ENCODE measurements at places on chromosomes 11 and 22. TPM values are rescaled to one million over a fixed set of nuclear protein-coding genes. Genes with fewer than 3 reads are reported as not detected.
A peak's percentile ranks its signal among the peaks of the same experiment; 100 is the strongest.

Gene IGLL1
- not detected for total RNA-seq

DNA sequence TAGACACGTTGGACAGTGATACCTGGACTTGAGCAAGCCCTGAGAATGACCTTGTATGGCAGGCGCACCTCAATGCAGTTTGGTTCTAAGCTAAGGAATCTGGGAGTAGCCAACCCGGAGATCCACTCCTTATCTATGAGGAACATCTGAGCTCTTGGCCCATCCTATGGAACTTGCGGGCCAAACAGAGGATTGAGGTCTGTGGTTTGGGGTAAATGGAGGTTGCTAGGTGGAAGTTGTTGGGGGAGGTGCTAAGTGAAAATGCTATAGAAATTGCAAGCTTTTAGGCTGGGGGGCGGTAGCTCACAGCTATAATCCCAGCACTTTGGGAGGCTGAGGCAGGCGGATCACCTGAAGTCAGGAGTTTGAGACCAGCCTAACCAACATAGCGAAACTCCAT lies 8.9 kb downstream of the GDPD5 start:
- no peak for DNase-seq

Gene MOGAT2
- 1.4 TPM for total RNA-seq

DNA sequence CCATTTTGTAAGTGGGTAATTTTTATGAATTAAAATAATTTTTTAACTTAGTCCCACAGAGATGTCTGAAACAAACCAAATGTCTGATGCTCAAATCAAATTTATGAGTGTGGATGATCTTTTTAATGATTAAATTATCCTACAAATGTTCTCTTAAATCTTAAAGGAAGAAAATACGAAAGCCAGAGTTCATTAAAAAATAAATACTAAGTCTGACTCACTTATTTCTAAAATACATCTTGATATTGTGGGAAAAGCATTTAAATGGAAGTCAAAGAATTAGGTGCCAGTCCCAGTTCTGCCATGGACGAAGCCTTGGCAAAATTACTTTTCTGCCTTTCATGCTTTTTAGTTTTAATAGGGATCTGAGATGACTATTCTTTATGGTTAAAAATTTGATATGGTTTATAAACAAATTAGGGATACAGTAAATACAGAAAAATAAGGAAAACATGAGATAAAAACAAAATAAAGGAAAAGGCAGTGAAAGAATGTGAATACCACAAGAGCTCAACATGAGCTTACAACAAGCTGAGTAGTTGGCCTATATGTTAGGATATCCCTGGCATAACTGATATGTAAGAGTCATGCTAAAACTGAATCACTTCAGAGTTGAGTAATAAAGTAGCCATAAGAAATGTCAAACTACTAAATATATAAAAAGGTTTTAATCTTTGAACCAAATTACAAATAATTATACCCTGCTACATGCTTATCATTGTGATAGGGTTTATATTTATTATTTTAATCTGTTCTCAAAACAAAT lies 9.2 kb downstream of the CCDC34 start:
- no peak for DNase-seq

Gene ABCG4
- 0.17 TPM for total RNA-seq

DNA sequence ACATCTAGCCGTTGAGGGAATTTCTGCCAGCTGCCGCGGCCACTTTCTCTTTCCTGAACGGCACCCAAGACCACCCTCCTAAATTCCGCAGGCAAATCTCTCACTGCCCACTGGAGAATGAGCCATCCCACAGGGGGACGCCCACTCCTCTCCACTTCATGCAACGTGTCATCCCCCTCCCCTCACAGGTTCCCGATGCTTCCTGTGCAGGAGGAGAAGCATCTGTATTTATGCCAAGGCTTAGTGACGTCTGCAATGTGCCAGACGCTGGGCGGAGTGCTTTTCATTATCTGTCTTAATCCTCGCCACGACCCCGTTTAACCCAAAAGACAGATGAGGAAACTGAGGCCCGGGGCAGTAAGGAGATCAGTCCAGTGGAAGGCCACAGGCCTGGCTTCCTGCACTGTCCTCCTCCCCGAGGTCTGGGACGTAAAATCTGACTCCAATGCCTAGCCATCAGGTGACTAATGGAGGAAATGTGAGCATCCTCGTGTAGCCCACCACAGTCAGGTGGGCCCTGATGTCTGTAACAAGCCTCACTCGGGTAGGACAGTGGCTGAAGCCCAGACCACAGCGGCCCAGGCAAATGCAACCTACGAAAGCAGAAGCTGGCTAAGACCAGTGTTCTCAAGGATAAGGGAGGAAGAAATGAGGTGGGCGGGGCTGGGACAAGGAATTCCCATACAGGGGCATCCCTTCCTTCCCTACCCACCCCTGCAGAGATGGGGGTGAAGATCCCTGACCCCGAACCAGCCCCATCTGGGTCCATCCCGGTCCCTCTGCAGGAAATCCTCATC lies 23.1 kb downstream of the MN1 start:
- no peak for DNase-seq

DNA sequence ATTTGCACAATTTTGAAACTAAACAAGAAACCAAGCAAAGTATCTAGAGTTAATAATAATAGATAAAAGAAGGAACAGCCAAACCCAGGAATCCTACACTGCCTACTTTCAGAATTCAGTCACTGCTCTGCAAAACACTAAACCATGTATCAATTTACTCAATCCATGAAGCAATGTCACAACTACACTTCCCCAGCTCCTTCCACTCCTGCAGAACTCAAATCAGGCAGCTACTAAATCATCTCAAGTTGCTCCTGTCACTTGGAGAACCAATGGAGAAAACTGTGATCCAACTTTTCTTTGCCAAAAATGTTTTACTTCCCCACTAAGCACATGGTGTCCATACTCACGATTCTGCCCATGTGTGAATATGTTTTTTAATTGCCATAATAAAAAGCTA lies 24.9 kb upstream of the C11orf58 start:
- no peak for DNase-seq

Gene OR51A2
- total RNA-seq = not detected

GRCh38 chr22:49597428-49598039 lies 230.1 kb downstream of the BRD1 start:
- no peak for DNase-seq

- peak; percentile 29 for DNase-seq
These were observed 39.1 kb upstream of the SHISAL1 start for GRCh38 chr22:44351685-44352377.

GRCh38 chr11:126841999-126842398 lies 158.6 kb downstream of the KIRREL3 start:
- no peak for DNase-seq

GRCh38 chr11:95714843-95715776 lies 74.5 kb downstream of the FAM76B start:
- DNase-seq = no peak

- no peak for DNase-seq
These were observed 3.3 kb downstream of the ALDH3B2 start for GRCh38 chr11:67671211-67671520.

DNA sequence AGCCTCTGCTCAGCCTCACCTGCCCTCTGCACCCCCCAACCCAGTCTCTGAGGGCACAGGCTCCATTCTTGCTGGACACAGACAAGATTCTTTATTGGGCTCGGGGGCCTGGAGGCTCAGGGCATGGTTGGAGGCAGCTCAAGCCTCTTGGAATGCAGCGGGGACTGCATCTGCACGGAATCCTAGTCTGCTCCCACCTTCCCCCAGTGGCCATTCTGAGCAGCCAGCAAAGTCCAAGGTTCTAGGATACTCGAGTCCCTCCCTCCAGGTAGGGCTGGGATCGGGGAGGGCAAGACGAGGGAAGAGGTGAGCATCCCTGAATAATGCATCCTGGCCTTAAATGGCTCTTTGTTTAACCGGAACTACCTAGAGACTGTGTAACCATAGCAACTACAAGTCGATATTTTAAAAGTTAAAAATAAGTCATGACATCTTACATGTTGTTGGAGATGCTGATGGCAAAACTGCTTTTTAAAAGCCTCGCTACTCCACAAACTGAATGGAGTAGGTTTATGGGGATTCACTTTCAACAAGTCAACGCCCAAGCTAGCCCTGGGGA lies 10.7 kb upstream of the IGSF22 start:
- no peak for DNase-seq

GRCh38 chr11:76561245-76561644 lies 109.3 kb downstream of the LRRC32 start:
- DNase-seq = no peak

Gene TLCD5
- 9.8 TPM for total RNA-seq

GRCh38 chr11:131696690-131697089 lies 326.3 kb downstream of the NTM start:
- no peak for DNase-seq

Gene OR8D4
- total RNA-seq = not detected

Gene MUC5AC
- total RNA-seq = 18.6 TPM

Gene LRRC75B
- total RNA-seq = 49.4 TPM

Gene PATE4
- not detected for total RNA-seq

- peak; percentile 82 for DNase-seq
These were observed 12.3 kb downstream of the GUCD1 start for GRCh38 chr22:24542641-24543040.

- no peak for DNase-seq
These were observed 35.8 kb upstream of the RIC3 start for GRCh38 chr11:8204596-8204995.

- DNase-seq = no peak
These were observed 13.2 kb downstream of the RAC2 start for GRCh38 chr22:37230673-37231405.

GRCh38 chr22:35663371-35663770 lies 15.1 kb downstream of the APOL6 start:
- DNase-seq = no peak

Gene KRTAP5-7
- total RNA-seq = not detected

Gene MMP8
- not detected for total RNA-seq

DNA sequence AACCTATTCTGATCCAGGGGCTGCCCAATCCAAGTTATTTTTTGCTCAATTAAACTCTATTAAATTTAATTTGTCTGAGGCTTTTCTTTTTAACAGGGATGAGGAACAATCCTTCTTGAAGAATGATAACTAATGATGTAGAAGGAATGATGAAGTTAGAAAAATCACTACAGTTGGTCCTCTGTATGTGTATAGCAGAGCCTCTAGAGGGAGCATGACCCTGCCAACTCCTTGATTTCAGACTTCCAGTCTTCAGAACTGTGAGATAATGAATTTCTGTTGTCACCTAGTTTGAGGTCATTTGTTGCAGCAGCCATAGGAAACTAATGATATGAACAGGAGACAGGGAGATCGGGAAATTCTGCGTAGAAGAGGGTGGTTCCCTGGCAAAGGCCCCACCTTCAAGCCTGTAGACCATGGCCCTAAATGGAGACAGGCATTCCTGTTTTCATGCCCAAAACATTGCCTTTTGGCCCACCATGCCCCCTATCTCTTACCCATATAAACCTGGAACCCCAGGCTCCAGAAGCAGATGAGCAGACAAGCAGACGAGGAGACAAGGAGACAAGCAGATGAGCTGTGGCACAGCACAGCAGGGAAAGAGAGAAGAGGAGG lies 7.7 kb upstream of the QSER1 start:
- no peak for DNase-seq

DNA sequence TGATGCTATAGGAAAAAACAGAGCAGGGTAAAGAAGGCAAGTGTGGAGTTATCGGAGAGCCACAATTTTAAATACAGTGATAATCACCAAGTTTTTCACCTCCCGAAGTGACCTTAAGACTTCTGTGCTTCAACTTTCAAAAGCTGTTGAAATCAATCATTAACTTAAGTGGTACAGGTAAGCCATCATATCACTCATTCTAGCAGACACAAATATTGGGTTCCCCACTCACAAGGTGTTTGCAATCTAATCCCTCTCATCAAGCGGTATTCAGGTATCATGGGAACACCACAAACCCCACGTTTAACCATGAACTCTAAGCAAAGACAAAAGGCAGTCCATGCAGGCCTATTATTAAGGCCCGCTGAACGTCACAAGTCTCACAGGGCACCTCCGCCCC lies 26.8 kb downstream of the LARGE1 start:
- DNase-seq = no peak

DNA sequence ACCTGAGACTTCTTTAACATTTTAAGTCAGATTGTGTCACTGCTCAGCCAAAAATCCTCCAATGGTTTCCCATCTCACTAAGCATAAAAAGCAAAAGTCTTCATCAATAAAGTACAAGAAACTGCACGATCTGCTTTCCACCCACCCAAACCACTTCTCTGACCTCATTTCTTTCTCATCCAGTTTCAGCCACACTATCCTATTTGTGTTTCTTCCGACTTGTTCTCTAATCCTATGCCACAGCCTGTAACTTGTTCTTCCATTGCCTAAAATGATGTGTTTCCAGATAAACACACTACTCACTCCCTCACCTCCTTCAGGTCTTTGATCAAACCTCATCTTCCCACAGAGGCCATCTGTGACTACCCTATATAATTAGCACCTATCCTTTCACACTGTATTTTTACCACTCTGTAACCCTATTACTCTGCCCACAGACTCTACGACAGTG lies 28.4 kb downstream of the ARHGAP32 start:
- DNase-seq = no peak

GRCh38 chr22:50361688-50362087 lies 18.6 kb downstream of the PPP6R2 start:
- no peak for DNase-seq

DNA sequence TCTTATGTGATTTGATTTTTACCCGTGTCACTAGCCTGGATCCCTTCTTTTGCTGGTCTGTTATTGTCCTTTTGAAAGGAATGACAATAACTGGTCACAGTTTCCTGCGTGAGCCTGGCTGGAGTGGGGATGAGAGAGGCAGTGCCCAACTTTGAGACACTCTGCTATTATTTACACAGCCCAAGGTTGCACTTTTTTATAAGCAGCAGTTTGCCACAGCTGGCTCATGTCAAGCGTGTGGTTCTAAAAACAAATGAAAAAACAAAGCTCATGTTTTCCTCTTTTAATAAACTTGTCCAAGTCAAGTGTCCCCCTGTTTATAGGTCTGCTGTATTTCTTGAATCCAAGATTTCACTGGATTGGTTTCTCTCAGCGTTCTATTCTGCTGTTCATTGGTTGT lies 201.3 kb downstream of the GRIK4 start:
- no peak for DNase-seq

GRCh38 chr11:134655189-134655989 lies 243.3 kb upstream of the B3GAT1 start:
- DNase-seq = no peak

DNA sequence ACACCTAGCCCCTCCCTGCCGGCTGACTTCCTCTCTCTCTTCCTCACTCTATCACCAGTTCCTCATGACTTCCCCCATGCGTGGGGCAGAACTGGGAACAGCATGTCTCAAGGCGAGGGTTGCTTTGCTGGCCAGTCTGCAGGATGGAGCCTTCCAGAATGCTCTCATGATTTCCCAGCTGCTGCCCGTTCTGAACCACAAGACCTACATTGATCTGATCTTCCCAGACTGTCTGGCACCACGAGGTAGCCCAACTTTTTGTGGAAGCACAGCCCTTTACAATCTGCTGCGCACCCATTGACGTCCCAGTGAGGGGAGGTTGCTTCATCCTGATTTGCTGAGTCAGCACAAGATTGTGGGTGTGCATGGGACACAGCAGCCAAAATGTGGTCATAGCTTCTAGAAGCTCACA lies 8.6 kb downstream of the TCN2 start:
- DNase-seq = no peak

Gene ME3
- 37.6 TPM for total RNA-seq
